ENCODE measurements at places on chromosomes 6 and 20. TPM values are rescaled to one million over a fixed set of nuclear protein-coding genes. Genes with fewer than 3 reads are reported as not detected.

Gene NKX2-4
- polyA plus RNA-seq = not detected

Gene DEFB121
- polyA plus RNA-seq = not detected

Gene TMC2
- polyA plus RNA-seq = not detected

Gene ZKSCAN3
- polyA plus RNA-seq = 3.4 TPM

Gene MROH8
- 0.59 TPM for polyA plus RNA-seq

Gene STX11
- polyA plus RNA-seq = 1.9 TPM

Gene MLIP
- polyA plus RNA-seq = not detected

Gene OR2B6
- not detected for polyA plus RNA-seq

Gene PRR3
- polyA plus RNA-seq = 11.1 TPM

Gene PHACTR3
- polyA plus RNA-seq = not detected

Gene PNLDC1
- not detected for polyA plus RNA-seq

Gene EDN3
- polyA plus RNA-seq = not detected

Gene RSPH9
- 0.96 TPM for polyA plus RNA-seq

Gene KCNS1
- polyA plus RNA-seq = 0.08 TPM

Gene ZNF831
- 7.8 TPM for polyA plus RNA-seq

Gene TXLNB
- 0.12 TPM for polyA plus RNA-seq

Gene PCED1A
- polyA plus RNA-seq = 27.3 TPM

Gene MMS22L
- polyA plus RNA-seq = 4.0 TPM

Gene ABHD16B
- 0.65 TPM for polyA plus RNA-seq

Gene OPN5
- polyA plus RNA-seq = not detected

Gene CDH26
- 0.09 TPM for polyA plus RNA-seq

Gene ACTL10
- 2.0 TPM for polyA plus RNA-seq

Gene MEI4
- polyA plus RNA-seq = not detected

Gene RIPOR3
- 1.3 TPM for polyA plus RNA-seq

Gene TRIM31
- not detected for polyA plus RNA-seq

Gene HIVEP1
- polyA plus RNA-seq = 16.6 TPM

Gene DEFB132
- not detected for polyA plus RNA-seq

Gene ZC2HC1B
- not detected for polyA plus RNA-seq

Gene OR12D1
- polyA plus RNA-seq = not detected

Gene TAGAP
- polyA plus RNA-seq = 210 TPM

Gene MGME1
- 13.3 TPM for polyA plus RNA-seq

Gene SOX18
- not detected for polyA plus RNA-seq

Gene TBXT
- polyA plus RNA-seq = not detected

Gene NKAPL
- polyA plus RNA-seq = 0.21 TPM

Gene CTCFL
- polyA plus RNA-seq = not detected

Gene DUSP15
- not detected for polyA plus RNA-seq

Gene GABRR1
- polyA plus RNA-seq = not detected
